NCI-H524 treated with DMSO at 0.1 percent for 48 hours (cell line): ENCODE measurements at places on chromosomes 5 and 9.

GRCh38 chr9:136015656-136016571 lies 54.7 kb upstream of the UBAC1 start:
- DNase-seq, result no peak

GRCh38 chr5:14810282-14810681 lies 61.3 kb downstream of the ANKH start:
- DNase-seq, result no peak

- DNase-seq, result no peak
Observed at GRCh38 chr5:174531782-174532191, 192.6 kb upstream of the MSX2 start.

DNA sequence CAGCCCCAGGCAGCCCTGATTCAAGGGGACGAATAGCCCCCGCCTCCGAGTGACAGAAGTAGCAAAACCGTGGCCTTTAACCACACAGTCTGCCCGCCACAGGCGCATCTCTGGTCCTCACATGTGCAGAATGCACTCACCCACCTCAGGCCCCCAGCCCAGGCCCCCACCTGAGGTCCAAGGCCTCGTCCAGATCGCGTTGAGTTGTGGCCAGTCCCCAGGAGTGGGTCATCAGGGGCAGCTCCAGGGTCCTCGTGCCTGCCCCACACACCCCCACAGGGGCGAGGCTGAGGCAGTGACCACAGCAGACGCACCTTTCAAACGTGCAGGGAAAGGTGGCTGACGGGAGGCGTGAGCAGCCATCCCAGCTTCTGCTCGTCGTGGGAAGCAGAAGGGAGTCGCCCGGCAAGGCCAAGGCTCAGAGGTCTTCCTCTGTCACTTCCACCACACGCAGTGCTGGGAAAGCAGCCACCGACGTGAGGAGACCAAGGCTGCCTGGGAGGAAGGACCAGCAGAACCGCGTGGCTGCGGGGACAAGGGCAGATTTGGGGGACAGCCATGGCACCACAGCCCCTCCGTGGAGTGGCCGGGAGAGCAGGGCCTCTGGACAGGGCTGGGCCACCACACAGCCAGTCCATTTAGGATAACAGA lies 77.8 kb upstream of the OTULINL start:
- DNase-seq, result no peak

- no peak for DNase-seq
Observed at GRCh38 chr5:112379542-112380325, 39.3 kb downstream of the EPB41L4A start.

GRCh38 chr5:45532826-45533624 lies 163.2 kb downstream of the HCN1 start:
- peak; percentile 61 for DNase-seq

DNA sequence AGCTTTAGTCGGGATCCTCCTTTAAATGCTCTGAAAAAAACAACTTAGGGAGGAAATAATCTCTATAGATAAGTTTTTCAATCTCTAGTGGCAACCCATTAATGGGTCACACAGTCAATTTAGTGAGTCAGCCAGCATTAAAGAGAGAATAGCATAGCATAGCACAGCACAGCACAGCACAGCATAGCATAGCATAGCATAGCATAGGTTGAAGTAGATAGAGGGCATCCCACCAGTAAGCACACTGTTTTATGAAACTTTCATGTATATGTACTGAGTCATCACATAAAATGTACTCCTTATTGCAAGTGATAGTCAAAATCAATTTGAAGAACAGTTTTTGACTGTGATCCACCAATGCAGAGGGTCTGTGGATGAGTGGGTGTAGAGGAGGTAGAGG lies 522.9 kb downstream of the CCDC171 start:
- no peak for DNase-seq

- DNase-seq, result no peak
Observed at GRCh38 chr5:143898916-143899591, 87.1 kb downstream of the HMHB1 start.

DNA sequence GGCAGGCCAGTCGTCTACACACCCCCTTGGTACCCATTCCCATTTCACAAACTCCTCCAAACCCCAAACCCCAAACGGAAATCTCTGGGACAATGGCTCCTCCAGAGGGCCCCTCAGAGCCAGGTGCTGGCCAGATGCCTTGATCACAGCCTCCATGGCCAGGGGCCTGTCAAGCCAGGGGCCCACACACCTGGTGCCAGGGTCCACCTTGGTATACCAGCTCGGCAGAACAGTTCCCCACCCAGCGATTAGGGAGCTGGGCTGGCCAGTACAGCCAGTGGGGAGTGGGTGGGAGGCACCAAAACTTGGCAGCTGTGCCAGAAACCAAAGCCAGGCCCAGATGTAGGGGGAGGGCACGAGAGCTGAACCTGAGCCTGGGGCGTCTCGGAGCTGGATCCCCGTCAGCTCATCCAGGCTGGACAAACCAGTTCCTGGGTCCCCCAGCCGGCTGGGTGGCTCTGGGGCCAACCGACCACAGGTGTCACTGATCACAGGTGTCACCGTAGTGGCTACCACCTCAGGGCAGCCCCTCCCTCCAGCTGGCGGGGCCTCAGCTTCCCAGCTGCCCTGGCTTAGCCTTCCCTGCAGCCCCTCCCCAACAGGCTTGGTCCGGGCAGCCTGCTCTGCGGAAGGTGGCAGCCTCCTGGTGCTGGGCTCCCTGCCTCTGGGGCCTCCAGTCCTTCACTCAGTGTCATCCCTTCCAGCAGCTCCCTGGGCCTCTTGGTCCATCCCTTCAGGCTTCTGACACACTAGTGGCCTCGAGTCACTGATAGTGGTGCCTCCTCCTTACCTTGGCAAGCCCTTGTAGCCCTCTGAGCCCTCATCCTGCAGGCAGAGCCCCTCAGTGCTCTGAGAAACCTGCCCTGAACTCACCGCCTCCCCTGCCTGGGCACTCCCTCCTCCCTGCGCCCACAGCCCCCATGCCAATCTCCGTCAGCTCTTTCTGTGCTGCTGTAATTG lies 6.6 kb upstream of the RMND5B start:
- no peak for DNase-seq

DNA sequence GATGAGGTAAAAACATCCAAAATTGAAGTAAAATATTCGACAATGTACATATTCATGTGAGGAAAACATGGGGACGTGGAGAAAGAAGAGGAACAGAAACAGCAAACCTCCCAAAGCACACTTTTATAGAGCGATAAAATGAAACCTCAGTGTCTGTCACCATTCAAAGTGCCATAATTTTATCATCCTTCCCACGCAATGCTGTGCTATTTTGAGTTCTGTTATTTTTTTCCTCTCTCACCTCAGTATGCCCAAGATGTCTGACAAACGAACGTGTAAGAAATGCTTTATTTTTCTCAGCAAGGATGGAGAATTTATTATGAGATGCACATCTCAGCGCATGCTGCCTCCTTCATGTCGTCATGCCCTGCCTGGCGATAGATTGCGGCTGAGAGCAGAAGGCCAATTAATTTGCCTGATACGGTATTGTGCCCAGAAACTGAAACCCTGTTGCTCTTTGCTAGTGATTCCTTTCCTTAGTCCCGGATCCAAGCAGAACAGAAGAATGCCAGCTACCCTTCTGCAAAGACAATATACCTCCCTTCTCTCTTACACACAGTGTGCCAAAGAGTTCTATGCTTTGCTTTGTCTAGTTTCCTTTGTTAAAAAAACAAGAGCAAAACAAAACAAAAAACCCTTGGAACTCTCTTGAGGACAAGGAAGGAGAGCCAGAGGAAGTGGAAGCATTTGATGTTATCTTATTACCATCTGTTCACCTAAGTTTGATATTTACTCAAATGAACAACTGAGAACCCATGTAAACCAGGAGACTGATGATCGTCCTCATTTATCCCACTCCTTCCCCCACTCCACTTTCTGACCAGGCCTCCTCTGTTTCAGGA lies 192.4 kb downstream of the SEMA6A start:
- no peak for DNase-seq

DNA sequence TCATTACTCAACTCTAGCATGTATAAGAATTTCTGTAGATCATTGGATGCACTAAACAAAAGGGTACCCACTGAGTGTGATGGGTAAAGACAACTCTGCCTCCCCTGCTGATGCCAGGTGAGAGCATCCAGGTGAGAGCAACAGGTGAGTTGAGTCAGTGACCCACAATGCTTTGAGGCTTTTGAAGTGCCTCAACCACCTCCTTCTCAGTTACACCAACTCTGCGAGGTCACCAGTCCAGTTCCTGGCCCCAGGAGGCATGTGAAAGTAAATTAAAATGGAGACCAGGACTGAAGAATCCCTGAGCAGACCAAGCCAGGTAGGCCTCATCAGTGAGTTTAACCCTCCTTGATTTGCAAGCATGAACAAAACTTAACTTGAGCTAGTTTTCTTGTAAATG lies 505.8 kb downstream of the EBF1 start:
- no peak for DNase-seq

DNA sequence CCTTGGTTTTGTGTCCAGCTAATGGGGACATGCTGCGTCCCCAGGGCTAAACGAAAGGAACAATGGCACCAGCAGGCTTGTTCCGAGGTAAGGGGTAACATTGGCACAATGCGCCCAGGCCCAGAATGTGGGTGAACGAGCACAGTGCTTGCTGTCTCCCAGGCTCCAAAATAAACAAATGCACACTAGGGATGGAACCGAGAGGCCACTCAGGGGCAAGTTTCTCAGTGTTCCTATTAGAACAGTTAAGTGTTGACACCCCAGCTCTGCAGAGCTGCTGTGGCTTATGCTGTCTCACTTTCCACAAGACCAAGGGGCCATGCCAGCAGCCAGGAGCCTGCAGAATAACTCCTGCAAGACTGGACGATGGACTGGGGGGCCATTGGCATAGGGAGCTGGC lies 492.4 kb downstream of the GADD45G start:
- no peak for DNase-seq

DNA sequence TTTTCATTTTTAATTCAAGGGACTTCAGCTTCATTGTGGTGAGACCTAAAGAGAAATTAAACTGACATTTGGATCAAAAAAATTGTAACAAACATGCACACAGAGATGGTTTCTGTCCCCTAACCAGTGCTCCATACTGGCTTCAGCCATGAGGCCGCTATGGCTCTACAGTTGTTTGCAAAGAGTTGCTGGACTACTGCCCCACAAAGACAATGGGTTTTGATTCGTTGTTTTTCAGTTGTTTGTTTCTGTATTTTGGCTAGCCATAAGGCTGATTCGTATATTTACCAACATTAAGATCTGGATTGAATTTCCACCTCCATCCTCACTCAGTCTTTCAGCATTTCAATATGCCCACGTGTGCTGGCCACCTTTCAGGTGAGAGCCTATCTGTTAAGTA lies 163.7 kb upstream of the KIF2A start:
- no peak for DNase-seq

DNA sequence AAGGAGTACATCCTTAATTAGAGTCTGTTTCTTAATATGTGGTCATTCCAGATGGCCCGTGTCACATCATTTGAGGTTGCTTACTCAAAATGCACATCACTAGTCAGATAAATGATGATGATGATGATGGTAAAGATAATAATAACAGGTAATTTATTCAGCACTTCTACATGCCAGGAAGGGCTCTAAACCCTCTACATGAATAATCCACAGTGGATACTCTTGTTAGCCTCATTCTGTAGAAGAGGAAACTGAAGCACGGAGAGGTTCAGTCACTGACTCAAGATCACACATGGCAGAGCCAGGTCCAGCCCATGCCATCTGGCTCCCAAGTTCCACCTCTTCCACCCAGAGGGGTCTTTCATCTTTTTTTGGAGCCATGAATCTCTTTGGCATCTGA lies 11.7 kb downstream of the SH3PXD2B start:
- peak; percentile 21 for DNase-seq

- no peak for DNase-seq
Observed at GRCh38 chr5:6468104-6468503, 19.4 kb downstream of the UBE2QL1 start.

DNA sequence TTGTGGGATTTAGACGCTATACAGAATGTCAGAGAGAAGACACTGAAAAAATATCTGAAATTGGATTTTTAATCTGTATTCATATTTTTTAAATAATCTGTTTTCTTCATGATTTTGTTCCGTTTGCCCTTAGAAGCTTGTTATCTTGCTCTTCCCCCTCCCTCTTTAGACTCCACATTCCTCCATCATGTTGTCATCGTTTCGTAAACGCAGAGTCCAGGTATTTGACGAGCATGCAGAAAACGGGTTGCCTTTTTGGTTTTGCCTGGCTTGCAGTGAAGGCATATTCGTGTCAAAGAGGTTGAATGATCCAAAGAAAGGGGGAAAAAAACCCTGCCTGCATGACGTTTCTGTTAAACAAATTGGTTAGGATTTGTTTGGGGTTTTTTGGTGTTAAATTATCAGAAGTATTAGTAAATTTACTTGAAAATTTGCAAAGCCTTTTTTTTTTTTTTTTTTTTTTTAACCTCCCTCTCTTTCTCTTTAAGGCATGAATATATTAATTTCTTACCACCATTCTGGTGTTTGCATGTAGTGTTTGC lies 2.9 kb downstream of the SPTAN1 start:
- DNase-seq, result no peak

- peak; percentile 20 for DNase-seq
Observed at GRCh38 chr5:1800472-1801221, 560 bp upstream of the NDUFS6 start.

- peak; percentile 66 for DNase-seq
Observed at GRCh38 chr9:137956039-137956438, 78.5 kb downstream of the CACNA1B start.

DNA sequence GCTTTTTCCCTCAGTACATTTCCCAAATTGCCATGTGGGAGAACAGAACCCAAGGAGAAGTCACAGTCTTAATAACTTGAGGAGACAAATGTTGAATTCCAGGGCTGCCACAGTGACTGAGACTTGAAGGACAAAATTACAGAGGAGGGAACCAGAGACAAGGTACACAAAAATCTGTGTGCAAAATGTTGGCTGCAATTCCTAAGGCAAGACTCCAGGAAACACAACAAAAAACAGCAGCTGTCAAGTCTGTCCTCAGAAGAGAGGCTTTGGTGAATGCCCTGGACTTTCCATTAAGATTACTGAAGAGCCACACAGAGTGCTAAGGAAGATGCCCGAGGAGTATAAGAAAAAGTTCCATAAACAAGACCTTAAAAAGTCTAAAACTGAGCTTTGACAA lies 21.1 kb downstream of the AP3B1 start:
- DNase-seq, result no peak

GRCh38 chr9:7536310-7536939 lies 263.2 kb downstream of the DMAC1 start:
- no peak for DNase-seq

- no peak for DNase-seq
Observed at GRCh38 chr9:95082401-95083084, 235.0 kb downstream of the FANCC start.

DNA sequence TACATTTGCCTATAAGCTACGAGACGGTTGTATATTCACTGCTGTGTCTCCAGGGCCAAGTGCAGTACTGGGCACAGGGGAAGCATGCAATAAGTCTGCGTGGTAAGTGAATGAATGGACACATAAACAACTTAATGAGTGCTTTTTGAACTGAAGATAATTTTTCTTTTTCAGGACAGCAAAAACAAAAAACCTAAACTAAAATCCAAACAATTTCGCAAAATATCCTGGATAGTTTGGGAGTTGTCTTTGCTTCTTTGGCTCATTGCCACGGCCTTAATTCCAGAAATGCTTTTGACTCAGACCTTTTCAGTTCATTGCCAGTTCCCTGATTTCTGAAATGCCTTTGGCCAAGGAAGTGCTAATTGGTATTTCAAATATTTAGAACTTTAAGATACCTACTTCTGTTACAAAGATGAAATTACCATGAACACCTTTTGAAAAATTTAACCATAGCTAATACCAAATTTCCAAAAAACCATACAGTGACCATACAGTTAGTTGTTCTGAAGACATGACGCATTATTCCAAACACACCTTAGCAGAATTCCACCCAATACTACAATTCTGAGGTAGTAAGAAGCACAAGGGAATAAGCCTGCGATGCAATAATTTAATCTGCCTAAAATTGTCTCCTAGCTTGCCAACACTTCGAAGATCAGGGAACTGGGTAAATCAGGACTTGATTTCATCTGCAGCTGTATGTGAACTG lies 42.8 kb downstream of the TEK start:
- DNase-seq, result no peak
